ENCODE measurements at places on chromosomes 5 and 9.

DNA sequence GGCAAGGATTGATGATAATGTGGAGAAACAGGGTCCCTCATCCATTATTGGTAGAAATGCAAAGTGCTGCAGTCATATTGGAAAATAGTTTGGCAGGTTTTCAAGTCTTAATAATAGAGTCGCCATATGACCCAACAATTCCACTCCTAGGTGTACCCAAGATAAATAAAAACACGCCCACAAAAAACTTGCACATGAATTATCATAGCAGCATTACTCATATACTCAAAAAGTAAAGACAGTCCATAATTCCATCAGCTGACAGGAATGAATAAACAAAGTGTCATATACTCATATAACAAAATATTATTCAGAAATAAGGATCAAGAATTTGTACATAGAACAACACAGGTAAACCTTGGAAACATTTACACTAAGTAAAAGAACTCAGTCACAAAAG, 242.9 kb upstream of the FTMT start:
- no peak for DNase-seq

GRCh38 chr5:34857161-34857560, 18.2 kb downstream of the TTC23L start:
- no peak for DNase-seq

GRCh38 chr9:14203356-14204056, 110.4 kb downstream of the NFIB start:
- DNase-seq, result no peak

DNA sequence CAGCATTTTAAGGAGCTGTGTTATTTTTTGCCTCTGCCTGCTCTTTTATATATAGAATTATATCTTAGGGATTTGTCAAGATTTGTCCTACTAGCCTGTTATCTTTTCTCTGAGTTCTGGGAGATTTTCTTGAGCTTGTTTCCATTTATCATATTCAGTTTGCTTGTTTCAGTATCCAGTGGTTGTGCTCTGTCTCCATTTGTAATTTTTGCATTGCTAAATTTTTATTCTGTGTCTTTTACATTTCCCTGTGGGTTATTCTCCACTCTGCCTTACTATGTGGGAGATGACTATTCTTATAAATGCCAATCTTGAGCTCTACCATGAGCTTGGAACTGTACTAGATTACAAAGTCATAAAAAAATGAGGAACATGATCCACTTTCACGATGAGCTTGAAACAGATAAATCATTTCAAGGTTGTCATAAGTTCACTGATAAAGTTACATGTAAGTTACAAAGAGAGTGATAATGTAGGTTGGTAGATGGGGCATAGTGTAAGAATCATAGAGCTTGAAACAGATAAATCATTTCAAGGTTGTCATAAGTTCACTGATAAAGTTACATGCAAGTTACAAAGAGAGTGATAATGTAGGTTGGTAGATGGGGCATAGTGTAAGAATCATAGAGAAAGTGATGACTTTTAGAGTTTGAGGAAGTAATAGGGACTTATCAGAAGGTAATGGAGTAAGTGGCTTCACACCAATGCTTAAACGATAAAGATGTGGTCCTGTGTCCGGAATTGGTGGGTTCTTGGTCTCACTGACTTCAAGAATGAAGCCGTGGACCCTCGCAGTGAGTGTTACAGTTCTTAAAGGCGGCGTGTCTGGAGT, 287.3 kb downstream of the ADGRV1 start:
- no peak for DNase-seq

GRCh38 chr9:127726871-127727270, 8.2 kb downstream of the TOR2A start:
- DNase-seq, result no peak

DNA sequence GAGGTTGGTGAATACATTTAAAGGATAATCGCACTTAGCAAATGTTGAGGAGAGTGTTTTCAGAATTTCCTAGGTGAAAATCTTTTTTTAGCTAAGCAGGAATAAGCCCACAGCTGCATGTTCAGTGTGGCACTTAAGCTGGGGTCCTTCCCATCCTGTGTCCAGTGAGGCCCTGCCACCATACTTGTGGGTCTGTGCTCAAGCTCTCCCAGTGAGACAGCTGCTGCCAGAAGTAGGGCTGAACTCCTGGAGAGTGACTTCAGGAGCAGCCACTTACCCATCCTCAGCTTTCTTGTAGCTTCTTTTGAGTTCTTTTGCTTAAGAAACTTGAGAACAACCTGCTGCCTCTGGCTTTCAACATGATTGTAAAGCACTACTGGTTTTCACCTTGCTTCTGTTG, 110.0 kb upstream of the DHFR start:
- no peak for DNase-seq

GRCh38 chr5:137567226-137567625, 68.1 kb upstream of the SPOCK1 start:
- DNase-seq, result no peak

GRCh38 chr9:4591123-4591500, 71.0 kb upstream of the PLPP6 start:
- DNase-seq, result no peak

DNA sequence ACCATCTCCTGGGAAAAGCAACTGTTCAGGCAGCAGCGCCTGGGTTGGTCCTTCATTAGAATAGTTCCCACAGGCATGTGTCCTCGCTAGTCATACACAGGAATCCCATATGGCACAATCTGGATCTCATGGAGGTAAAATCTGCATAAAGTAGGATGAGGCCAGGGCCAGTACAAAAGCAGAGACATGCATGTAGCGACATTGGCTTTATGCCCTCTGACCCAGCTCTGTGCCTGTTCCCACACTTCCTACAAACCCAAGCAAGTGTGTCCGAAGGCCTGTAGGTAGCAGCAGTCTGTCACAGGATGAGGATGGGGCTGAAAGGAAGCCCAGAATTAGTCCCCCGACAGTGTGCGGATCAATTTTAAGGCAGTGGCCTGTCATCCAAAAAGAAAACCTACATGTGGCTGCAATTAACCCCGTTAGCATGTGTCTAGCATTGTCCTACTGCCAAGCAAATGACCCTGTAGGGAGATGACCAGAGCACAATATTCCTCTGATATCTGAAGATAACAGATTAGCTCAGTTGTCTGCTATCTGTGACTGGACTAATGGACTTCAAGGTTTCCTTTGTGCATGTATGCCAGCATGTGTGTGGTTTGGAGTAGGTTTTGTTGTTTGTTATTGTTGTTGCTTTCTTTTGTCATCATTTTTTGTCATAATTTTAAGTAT, 178.8 kb downstream of the TMEM161B start:
- no peak for DNase-seq
